ENCODE measurements at places on chromosomes 1 and 21.

DNA sequence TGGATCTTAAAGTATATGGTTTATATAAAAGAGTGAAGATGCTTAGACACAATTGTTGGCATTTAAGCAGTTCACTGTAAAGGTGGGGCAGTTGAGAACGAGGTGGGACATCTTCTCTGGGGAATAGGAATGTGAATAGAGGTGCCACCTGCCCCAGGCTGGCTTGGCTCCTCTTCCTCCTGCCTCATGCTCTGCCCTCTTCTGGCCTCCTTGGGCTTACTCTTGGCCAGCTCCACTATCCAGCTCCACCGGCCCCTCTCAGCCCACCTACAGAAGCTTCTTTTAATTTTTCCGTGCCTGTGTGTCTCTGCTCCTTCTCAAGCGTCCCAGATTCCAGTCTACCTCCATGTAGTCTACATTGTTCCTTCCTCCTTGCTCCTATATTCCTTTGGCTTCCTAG, 122.1 kb downstream of the NUF2 start:
- DNase-seq = no peak

DNA sequence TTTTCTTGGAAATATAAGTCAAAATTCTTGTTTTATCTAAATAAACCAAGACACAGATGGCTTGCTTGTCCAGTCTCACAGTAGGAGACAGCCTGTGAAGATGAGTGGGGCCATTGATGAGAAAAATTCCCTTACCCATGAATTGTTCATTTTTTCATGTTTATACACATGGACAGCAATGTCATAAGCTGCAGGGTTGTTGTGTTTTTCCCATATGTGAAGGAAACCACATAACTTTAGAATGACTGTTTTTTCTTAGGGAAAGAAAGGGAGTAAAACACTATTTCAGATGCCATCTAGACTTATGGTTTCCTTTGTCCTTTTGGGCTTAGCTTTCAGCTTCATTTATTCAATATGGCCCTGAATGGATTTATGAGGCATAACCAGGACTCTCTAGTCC, 622.5 kb upstream of the NR5A2 start:
- no peak for DNase-seq

DNA sequence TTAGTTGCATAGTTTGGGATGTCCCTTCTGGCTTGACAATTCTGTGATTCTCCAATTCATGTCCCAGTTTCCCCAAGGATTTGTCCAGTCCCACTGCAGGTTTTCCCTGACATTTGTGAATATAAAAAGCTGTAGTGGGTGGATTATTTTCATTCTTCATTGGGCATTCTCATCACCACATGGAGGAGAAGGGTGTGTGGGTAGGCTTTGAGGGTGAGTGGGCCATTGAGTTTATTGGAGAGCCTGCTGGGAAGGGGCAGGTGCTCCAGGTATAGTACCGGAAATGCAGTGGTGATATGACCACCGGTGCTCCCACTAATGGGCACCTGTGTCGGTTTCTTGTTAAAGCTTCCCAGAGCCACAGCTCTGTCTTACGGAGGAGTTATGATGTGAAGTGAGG, 74.5 kb downstream of the CNIH3 start:
- no peak for DNase-seq

- DNase-seq = no peak
These were observed 69.4 kb downstream of the TCP10L start for GRCh38 chr21:32515874-32516273.

DNA sequence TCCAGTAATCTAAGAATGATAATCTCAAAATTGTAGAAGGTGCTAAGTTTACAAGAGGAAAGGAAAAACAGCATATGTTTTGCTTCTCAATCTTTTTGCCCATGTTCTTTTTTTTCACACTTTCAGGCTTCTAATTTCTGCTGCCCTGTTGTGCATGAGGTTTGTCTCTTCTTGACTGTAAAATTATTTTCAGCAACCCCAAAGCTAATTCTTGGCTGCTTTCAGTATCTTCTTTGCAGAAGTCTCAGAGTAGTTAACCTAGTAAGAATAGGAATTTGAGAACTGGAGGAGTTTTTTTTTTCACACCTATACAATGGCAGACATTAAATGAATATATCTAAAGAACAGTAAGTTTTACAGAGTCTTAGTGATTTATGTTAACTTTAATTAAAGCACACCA, 26.4 kb downstream of the DENND2D start:
- DNase-seq = no peak

GRCh38 chr1:54766726-54767125, 2.4 kb upstream of the PARS2 start:
- DNase-seq = no peak

DNA sequence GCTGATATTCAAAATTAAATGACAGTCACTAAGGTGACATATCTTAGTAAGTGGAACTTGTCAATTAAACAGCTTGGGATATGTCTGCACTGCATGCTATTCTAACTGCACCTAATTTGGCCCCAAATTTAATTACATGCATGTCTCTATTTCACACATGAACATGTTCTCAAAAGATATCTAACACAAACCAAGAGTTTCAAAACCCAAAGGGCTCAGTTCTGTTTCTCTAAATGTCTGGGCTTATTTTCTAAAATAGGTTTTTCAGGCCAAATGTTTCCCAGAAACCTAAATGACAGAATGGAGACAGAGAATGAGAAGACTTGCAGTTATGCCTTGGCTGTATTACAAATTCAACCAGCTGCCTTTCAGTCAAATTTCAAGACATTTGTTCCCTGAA, 11.3 kb downstream of the RAB29 start:
- no peak for DNase-seq

GRCh38 chr21:26887251-26887650, 42.0 kb upstream of the ADAMTS1 start:
- DNase-seq = no peak

DNA sequence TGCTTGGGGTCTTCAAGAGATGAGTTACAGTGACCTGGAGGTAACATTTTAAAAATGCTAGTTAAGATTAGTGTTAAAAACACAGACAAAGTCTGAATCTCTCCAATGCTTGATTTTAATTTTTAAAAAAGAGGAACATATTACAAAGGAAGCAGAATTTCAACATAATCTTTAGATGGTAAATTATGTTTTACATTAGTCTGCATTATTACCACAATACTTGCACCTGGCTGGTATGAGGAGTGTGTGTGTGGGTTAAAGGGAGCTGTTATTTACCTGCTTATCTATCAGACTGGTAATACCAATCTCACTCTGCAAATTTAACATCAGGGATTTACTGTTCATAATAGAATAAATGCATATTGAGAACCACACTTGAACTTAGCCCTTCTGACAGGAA, 10.3 kb upstream of the KCNJ15 start:
- DNase-seq = no peak

DNA sequence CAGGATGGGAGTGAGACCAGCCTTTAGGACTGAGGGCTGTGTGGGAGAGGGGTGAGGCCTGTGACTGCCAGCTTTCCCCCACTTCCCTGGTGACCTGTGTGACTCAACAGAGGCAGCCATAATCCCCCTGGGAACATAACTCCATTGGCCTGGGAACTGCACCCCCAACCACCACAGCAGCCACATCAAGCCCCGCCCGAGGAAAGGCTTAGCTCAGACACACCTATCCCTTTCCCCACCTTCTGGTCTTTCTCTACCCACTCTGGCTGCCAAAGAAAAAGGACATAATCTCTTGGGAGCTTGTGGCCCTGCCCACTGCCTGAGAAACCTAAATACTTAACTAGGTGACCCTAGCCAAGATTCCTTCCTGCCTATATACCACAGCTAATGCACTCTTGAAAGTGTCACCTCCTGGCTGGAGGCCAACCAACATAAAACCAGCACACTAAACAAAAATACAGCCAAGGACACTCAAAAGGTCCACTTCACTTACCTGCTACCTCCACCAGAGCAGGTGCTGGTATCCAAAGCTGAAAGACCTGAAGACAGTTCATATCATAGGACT, 406.6 kb upstream of the CAMK1G start:
- DNase-seq = no peak

- no peak for DNase-seq
These were observed 593.5 kb downstream of the KIF26B start for GRCh38 chr1:245748240-245748639.

GRCh38 chr1:23108918-23109533, 59.6 kb downstream of the LUZP1 start:
- no peak for DNase-seq

GRCh38 chr1:241776911-241777310, 71.1 kb upstream of the EXO1 start:
- no peak for DNase-seq

- no peak for DNase-seq
These were observed 4.3 kb downstream of the MCL1 start for GRCh38 chr1:150575072-150575489.

DNA sequence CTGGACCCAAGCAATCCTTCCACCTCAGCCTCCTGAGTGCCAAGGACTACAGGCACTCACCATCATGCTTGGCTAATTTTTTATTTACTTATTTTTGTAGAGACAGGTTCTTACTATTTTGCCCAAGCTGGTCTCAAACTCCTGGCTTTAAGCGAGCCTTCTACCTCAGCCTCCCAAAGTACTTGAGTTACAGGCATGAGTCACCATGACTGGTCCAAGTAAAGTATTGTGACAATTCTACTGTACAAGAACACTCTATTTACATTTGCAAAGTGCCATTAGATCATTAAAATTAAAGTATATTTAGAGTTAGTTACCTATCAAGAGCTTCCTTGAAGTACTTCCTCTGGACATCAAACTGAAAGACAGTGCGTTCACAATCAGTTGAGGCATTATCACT, 44.8 kb downstream of the NRDC start:
- no peak for DNase-seq

GRCh38 chr1:147664206-147664605, 6.1 kb downstream of the ACP6 start:
- DNase-seq = no peak

GRCh38 chr1:237701534-237701933, 189.2 kb downstream of the ZP4 start:
- DNase-seq = no peak

DNA sequence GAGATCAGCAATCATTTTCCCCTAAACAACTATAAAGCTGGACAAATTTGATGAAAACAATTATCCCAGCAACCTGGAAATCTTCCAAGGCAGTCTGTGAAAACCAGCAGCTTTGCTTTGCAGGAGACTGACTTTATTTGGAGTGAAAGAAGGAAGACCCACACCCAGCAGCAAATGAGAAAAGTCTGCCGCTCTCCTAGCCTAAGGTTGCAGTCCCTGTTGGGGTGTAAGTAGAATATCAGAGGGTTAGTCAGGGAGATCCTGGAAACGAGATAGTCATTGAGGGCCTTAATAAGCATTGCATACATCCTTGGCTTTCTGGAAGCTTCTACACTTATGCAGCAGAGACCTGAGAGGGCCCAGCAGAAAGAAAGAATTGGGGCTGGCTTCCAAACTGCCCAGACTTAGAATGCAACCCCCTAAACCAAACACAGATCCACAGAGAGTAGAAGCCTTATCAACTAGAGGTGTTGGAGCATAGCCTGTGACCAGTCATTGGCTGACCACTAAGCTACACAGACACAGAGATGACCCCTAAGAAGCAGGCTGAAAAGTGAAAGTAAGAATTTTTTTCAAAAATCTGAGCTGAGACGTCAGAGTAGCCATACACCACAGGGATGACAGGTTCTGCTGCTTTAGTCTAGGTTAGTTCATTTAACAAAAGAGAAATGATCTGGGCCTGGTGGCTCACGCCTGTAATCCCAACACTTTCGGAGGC, 98.3 kb downstream of the LYPLAL1 start:
- DNase-seq = no peak

- DNase-seq = no peak
These were observed 36.9 kb downstream of the SIM2 start for GRCh38 chr21:36735724-36736320.

- DNase-seq = no peak
These were observed 52.1 kb upstream of the SLC44A3 start for GRCh38 chr1:94768036-94768435.

DNA sequence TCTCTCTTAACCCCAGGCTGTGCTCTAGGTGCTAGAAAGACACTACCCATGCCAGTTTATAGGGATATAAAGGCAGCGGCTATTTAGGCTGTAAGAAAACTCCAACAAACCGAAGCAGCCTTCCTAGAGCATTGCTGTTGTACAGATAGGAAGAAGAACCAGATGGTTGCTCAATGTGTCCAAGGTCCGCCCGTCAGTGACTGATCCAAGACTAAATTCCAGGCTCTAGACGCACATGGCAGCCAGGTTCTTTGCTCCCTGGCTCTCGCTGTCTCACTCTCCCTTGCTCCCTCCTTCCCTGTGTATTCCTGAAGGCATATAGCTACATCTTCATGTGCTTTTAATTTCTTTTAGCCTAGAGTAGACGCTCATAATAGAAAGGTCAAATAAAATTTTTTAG, 303.4 kb downstream of the KIF26B start:
- DNase-seq = no peak

DNA sequence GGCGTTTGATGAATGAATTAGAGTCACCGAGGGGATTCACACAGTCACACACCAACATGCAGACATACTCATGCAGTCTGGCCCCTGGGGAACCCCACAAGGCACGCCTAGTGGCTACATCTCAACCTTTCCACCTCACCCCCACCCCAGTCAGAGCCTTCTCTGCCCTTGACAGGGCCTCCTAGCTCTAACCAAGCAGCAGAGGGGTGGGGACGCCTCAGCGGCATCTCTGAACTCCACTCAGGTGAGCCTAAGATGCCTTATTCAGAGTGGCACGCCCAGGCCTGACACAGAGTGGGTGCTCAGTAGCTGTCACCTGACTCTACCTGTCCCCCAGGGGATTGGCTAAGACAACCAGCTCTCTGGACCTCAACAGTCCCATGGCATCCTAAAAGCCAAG, 3.7 kb upstream of the SDC3 start:
- DNase-seq = no peak

DNA sequence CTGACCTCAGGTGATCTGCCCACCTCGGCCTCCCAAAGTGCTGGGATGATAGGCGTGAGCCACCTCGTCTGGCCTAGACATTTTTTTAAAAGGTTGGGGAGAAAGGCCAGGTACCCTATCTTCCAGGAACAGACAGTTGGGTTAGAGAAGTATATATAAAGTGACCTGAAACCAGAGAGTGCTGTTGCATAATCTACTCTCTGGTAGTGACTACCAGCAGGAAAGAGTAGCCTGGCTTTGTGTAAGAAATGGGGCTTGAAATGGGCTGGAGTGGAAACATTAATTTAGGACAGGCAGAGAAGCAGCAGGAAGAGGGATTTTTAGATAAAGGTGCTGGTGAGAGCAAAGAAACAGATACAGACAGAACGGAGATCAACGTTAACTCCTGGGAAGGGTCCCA, 125.8 kb upstream of the HOOK1 start:
- DNase-seq = no peak

- no peak for DNase-seq
These were observed 48.4 kb upstream of the DNAJC6 start for GRCh38 chr1:65260851-65261473.

- DNase-seq = no peak
These were observed 73.2 kb downstream of the LRRC8C start for GRCh38 chr1:89705901-89706699.

DNA sequence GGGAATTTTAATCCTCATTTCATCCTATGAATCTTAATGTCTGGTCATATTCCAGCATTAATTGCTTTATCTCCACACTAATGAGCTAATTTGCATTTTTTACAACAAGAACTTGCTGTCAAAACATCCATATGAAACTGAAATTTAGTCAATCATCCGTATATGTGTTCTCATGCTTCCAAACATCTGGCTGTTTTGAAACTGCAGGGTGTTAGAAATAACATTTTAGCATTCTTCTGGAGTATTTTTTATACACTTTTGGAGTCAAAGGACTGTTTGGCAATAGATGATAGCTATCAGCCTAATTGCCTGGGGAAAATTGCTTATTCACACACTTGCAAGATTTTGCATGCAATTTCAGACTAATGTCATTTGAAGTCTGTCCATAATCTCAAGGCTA, 1639.3 kb downstream of the KCNT2 start:
- no peak for DNase-seq
